Spinal cord (tissue), 10 donors: ENCODE measurements at places on chromosomes 6 and 20. TPM values are rescaled to one million over a fixed set of nuclear protein-coding genes. Genes with fewer than 3 reads are reported as not detected.

Gene CAPN11
- 0.17 TPM for total RNA-seq

Gene RARS2
- 56.9 TPM for total RNA-seq

Gene PHACTR3
- 27.9 TPM for total RNA-seq

Gene POM121L2
- total RNA-seq, result not detected

Gene BHLHE23
- not detected for total RNA-seq

Gene DACT2
- total RNA-seq, result 11.7 TPM

Gene MYCT1
- 13.0 TPM for total RNA-seq

Gene OR12D3
- total RNA-seq, result not detected

Gene SLC17A3
- not detected for total RNA-seq

Gene RPS10
- 818 TPM for total RNA-seq

Gene PRRT1
- total RNA-seq, result 0.89 TPM

Gene FAM83B
- 0.17 TPM for total RNA-seq

GRCh38 chr6:43493833-43494232 is 16.3 kb downstream of the LRRC73 start:
- peak overlapping the region; percentile 15 for H3K27ac ChIP-seq
- peaks cover 52% of the 10 kb centered on the region for H3K4me1 ChIP-seq
- no peak overlapping the region for H3K4me3 ChIP-seq
- no peak for DNase-seq
- H3K27me3 ChIP-seq, result no peaks in the 10 kb centered on the region

- DNase-seq, result no peak
- H3K4me3 ChIP-seq, result no peak overlapping the region
- H3K4me1 ChIP-seq, result peaks cover 57% of the 10 kb centered on the region
- no peak overlapping the region for H3K27ac ChIP-seq
Observed at GRCh38 chr6:167569879-167570278, 245.0 kb downstream of the TTLL2 start.

DNA sequence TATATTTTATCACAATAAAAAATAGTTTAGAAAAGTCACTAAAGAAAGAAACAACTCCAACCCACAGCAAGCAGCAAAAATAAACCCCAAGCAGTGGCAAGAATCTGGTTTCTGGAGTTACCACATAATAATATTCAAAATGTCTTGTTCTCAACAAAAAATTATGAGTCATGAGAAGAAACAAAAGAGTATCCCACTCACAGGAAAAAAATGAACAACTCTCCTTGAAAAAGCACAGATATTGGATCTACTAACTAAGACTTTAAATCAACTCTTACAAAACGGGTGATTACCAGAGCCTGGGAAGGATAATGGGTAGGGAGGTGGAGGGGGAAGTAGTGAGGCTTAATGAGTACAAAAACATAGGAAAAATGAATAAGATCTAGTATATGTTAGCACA is 425.6 kb downstream of the PLCB1 start:
- H3K27ac ChIP-seq, result no peak overlapping the region
- H3K4me3 ChIP-seq, result no peak overlapping the region
- H3K36me3 ChIP-seq, result no peaks in the 10 kb centered on the region
- H3K27me3 ChIP-seq, result no peaks in the 10 kb centered on the region

DNA sequence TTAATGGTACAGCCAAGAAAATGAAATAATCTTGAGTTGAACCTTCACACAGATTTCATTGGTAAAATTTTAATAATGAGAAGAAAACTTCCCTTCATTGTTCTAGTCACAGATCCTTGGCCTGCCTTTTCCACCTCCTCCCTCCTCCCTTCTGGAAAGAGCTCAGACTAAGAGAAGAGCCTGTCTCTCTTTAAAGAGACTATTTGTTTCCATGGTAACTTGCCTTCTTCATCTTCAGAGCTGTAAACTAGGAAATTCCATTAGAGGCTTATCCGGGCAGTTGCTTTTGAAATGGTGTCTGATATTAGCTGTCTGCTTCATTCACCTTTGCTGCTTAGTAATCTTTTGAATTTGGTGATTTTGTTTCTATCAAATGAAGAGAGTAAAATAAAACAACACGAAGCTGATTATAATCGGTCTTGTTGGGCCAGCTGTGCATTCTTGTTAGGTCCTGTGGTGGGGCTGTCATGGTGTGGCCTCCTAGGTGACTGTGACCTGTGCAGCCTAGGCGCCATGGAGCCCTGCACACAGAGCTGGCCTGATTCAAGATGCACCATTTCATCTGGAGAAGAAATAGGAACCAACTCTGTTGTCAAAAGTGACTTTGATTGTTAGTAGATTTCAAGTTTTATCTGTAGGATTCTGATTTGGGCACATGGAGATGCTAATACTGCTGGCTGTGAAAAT is 96.7 kb downstream of the MAP3K7 start:
- H3K4me3 ChIP-seq, result no peak overlapping the region
- H3K4me1 ChIP-seq, result peaks cover 7% of the 10 kb centered on the region
- DNase-seq, result no peak
- H3K27me3 ChIP-seq, result no peaks in the 10 kb centered on the region
- no peak overlapping the region for H3K27ac ChIP-seq
- H3K36me3 ChIP-seq, result no peaks in the 10 kb centered on the region

DNA sequence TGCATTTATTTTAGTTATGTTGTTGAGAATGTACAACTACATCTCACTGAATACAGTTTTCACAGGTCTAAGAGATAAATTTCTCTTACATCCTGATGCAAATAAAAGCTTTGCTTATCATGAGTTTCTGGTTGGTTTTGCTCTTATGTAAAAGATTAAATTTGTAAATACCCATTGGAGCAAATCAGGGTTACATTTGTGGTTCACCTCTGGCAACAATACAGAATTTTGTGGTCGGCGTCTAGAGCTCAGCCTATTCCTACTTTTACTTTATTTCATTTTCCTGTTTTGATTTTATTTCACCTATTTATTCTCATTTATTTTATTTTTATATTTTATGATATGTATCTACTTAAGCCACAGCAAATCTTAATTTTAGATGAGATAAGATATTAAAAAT is 271.9 kb upstream of the MARCKS start:
- H3K27ac ChIP-seq, result peak overlapping the region; percentile 69
- no peaks in the 10 kb centered on the region for H3K27me3 ChIP-seq
- DNase-seq, result no peak
- H3K4me1 ChIP-seq, result peaks cover 3% of the 10 kb centered on the region
- no peaks in the 10 kb centered on the region for H3K36me3 ChIP-seq

GRCh38 chr6:150528648-150529285 is 70.9 kb upstream of the PLEKHG1 start:
- no peak overlapping the region for H3K4me3 ChIP-seq
- no peaks in the 10 kb centered on the region for H3K36me3 ChIP-seq
- peaks cover 4% of the 10 kb centered on the region for H3K4me1 ChIP-seq
- no peak for DNase-seq
- H3K27ac ChIP-seq, result peak overlapping the region; percentile 40

- H3K27me3 ChIP-seq, result no peaks in the 10 kb centered on the region
- no peaks in the 10 kb centered on the region for H3K36me3 ChIP-seq
- no peak for DNase-seq
- no peak overlapping the region for H3K4me3 ChIP-seq
- no peak overlapping the region for H3K27ac ChIP-seq
Observed at GRCh38 chr6:81797591-81797990, 45.1 kb upstream of the TENT5A start.

DNA sequence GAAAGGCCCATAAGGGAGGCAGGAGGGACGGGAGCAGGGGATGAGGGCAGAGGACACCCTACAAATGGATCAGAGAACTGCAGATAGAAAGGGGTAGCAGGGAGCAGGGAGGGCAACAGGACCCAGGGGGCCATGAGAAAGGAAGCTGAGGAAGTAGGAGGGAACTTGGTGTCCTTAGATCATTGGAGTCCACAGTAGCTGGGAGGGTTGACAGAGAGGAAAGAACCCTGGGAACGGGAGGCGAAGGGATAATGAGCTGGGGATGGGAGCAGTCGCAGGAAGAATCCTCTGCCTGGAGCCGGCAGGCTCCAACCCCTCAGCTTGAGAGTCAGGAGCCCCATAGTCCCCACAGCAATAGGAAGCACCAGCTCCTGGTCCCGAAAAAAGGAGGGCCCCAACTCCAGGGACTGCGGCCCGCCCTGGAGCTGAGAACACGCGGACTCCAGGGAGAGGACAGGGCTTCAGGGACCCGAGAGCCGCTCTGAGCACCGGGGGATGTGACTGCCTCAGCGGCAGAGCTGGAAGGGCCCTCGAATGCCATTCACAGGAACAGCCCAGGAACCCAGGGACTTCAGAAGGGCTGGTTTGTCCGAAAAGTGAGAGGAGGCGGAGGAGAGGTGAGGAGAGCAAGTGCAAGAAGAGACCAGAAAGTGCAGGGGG is 32.7 kb downstream of the HLA-A start:
- H3K36me3 ChIP-seq, result no peaks in the 10 kb centered on the region
- no peak overlapping the region for H3K27ac ChIP-seq
- H3K27me3 ChIP-seq, result peaks cover 28% of the 10 kb centered on the region

DNA sequence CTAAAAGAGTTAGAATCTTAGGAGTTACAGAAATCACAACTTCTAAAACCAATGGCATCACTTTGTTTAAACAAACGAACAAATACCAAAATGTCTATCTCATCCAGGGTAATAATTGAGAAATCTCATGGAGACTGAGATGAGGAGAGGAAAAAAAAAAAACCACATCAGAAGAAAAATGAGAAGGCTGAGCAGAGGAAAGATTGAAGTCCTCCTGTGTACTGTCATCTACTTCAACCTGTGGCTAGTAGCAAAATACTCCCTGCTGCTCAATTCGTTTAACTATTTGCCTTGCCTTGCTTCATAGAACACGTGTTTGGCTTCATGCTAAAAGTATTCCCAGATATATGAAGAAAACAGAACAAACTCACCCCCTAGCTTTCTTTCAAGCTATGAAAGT is 143.7 kb downstream of the PDE10A start:
- no peaks in the 10 kb centered on the region for H3K36me3 ChIP-seq
- H3K4me3 ChIP-seq, result no peak overlapping the region
- no peak for DNase-seq
- H3K4me1 ChIP-seq, result no peaks in the 10 kb centered on the region
- no peak overlapping the region for H3K27ac ChIP-seq

DNA sequence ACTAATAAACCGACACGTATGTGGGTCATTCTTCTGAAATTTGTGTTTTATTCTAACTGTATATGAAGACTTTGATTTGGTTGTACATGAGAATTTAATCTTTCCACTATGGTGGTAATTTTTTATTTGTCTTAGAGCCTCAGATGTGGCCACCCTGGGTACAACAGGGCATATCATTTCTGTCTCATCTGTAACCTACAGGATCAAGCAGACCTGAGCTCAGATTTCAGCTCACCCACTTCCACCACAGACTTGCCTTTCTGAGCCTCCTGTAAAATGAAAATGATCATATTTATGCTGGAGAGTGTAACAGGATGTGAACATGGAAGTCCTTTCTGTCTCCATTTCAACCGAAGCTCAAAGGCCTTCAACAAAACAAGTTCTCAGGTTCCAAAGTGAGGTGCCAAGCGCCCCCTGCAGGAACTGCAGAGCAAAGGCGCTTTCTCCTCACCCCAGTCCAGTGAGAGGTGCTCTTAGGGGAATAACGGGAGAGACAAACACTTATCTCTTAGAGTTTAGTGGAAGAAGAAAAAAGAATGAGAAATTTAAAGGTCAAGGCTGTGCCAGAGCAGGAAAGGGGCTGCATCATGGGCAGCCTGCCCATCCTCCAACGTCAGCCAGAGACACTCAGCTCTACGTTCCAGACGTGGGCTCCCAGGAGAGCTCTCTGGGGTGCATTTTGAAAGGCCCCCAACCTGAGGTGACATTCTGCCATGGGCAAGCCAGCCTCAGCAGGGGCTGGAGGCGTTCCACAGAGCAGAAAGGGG is 23.0 kb upstream of the CD24 start:
- H3K4me3 ChIP-seq, result no peak overlapping the region
- no peak for DNase-seq
- no peaks in the 10 kb centered on the region for H3K27me3 ChIP-seq

DNA sequence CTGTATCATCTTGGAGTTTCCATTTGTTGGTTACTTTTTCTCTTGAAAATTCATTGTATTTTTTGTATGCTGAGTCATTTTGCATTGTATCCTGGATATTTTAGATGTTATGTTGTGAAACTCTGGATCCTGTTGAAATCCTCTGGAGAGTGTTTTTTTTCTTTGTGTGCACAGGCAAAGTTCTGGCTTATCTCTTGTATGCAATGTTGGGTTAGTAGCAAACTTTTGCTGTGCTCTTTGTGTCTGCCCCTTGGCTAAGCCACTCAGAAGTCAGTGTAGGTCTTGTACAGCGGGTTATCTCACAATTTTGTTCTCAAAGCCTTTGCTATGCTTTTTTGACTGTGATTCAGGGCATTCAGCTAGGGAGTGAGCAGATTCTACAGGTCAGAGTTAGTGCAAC is 29.1 kb upstream of the LMBRD1 start:
- no peaks in the 10 kb centered on the region for H3K36me3 ChIP-seq
- H3K27ac ChIP-seq, result no peak overlapping the region
- H3K4me1 ChIP-seq, result no peaks in the 10 kb centered on the region
- no peaks in the 10 kb centered on the region for H3K27me3 ChIP-seq
- no peak for DNase-seq
- no peak overlapping the region for H3K4me3 ChIP-seq

DNA sequence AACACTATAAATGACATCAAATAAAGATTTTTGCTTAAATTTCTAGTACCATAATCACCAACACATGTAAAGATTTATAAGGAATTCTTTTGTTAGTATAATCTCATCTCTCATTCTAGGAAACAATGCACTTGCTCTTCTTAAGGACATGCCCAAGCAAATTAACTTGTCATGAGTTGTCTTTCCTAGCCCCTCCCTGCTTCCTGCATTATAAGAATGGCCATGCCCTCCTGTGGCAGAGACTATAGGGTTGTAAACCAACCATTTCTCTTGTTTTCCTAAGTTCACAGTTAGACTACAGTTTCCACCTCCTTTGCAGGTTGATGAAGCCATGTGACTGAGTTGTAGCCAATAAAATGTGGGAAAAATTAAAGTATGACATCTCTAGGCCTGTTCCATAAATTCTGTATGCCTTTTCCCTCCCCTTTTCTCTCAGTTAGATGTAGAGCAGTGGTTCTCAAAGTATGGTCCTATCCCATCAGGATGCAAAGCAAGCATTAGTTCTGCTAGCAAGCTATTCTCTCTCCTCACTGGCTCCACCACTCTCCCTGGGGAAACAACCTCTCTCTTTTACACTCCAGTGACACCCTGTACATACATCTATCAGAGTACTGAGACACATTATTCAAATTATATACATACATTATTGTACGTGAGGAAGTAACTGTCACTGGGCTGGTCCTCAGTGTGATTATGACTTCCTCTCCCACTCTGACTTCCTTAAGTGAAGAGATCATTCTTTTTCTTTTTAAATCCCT is 295.0 kb downstream of the PKHD1 start:
- H3K4me1 ChIP-seq, result no peaks in the 10 kb centered on the region
- no peak for DNase-seq
- no peak overlapping the region for H3K4me3 ChIP-seq
- H3K27ac ChIP-seq, result no peak overlapping the region
- H3K27me3 ChIP-seq, result no peaks in the 10 kb centered on the region

- H3K4me3 ChIP-seq, result no peak overlapping the region
- no peak for DNase-seq
- H3K27me3 ChIP-seq, result no peaks in the 10 kb centered on the region
- no peaks in the 10 kb centered on the region for H3K4me1 ChIP-seq
Observed at GRCh38 chr6:128107682-128108081, 206.8 kb upstream of the THEMIS start.

DNA sequence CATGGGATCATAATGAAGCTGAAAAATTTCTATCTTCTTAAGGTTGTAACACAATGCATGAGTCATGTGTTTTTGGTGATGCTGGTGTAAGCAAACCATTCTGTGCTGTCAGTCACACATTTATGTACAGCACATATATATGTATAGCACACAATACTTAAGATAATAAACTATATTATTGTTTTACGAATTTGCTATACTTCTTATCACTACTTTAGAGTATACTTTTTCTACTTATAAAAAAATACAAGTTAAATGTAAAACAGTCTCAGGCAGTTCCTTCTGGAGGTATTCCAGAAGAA is 920.1 kb upstream of the FLRT3 start:
- no peak for DNase-seq
- H3K27me3 ChIP-seq, result no peaks in the 10 kb centered on the region
- no peak overlapping the region for H3K4me3 ChIP-seq
